Right atrium auricular region (tissue), 2 donors: ENCODE measurements at places on chromosomes 11 and 22.

GRCh38 chr11:36376009-36376887 lies 80.2 kb downstream of the PRR5L start:
- H3K27ac ChIP-seq: peak overlapping the region; percentile 43
- no peaks in the 10 kb centered on the region for H3K27me3 ChIP-seq
- H3K4me3 ChIP-seq: peak overlapping the region; percentile 68
- H3K4me1 ChIP-seq: peaks cover 9% of the 10 kb centered on the region
- no peak for DNase-seq

- H3K36me3 ChIP-seq: no peaks in the 10 kb centered on the region
- DNase-seq: no peak
- no peaks in the 10 kb centered on the region for H3K4me1 ChIP-seq
- H3K27ac ChIP-seq: no peak overlapping the region
- no peak overlapping the region for H3K4me3 ChIP-seq
Measured at GRCh38 chr11:102611291-102611690, 13.8 kb downstream of the MMP20 start.

GRCh38 chr11:103202048-103202651 lies 92.9 kb downstream of the DYNC2H1 start:
- no peak overlapping the region for H3K4me3 ChIP-seq
- no peak overlapping the region for H3K27ac ChIP-seq
- DNase-seq: no peak

GRCh38 chr22:24247011-24247507 lies 2.2 kb upstream of the GGT5 start:
- no peak overlapping the region for H3K4me3 ChIP-seq
- H3K4me1 ChIP-seq: no peaks in the 10 kb centered on the region
- H3K36me3 ChIP-seq: no peaks in the 10 kb centered on the region
- no peak for DNase-seq

- no peak overlapping the region for H3K27ac ChIP-seq
- H3K27me3 ChIP-seq: no peaks in the 10 kb centered on the region
- no peak for DNase-seq
- no peaks in the 10 kb centered on the region for H3K4me1 ChIP-seq
- H3K36me3 ChIP-seq: no peaks in the 10 kb centered on the region
- no peak overlapping the region for H3K4me3 ChIP-seq
Measured at GRCh38 chr11:19018901-19019300, 41.6 kb downstream of the MRGPRX2 start.

DNA sequence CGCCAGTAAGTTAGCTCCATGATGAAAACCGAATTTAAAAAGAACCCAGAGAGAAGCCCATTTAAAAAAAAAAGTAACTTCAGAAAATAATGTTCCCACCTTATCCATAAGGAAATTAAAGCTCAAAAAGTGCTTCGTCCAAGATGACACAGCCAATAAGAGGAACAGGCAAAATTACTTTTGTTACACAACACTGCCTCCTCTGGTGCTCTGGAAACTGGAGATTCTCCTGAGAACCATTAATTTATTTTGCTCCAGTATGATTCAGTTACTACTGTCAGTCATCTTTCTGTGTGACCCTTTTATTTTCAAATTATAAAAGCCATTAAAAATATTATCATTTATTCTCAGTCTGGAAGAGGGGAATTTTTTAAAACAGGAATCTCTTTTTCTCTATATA lies 2.0 kb downstream of the IFT27 start:
- H3K36me3 ChIP-seq: no peaks in the 10 kb centered on the region
- no peaks in the 10 kb centered on the region for H3K4me1 ChIP-seq
- H3K27ac ChIP-seq: no peak overlapping the region
- no peaks in the 10 kb centered on the region for H3K27me3 ChIP-seq
- no peak for DNase-seq
- no peak overlapping the region for H3K4me3 ChIP-seq

DNA sequence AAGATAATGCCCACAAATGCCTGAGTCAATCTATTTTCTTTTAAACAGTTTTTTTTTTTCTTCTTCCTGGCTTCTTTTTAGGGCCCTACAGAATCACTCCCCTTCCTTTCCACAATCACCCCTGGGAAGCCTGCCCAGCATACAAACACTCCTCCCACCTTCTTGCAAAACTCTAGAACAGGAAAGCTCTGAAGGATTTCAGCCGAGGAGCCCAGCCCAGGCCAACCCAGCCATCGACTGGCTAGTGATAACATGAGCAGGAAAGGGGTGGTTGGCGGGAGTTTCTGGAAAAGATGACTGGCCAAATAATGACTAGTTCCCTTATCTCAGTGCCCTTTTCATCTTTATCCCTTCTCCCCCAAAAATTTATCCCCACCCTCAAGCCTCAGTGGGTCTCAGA lies 68.2 kb downstream of the USP35 start:
- H3K4me3 ChIP-seq: no peak overlapping the region
- no peaks in the 10 kb centered on the region for H3K36me3 ChIP-seq
- no peaks in the 10 kb centered on the region for H3K4me1 ChIP-seq
- peak overlapping the region; percentile 63 for H3K27ac ChIP-seq

DNA sequence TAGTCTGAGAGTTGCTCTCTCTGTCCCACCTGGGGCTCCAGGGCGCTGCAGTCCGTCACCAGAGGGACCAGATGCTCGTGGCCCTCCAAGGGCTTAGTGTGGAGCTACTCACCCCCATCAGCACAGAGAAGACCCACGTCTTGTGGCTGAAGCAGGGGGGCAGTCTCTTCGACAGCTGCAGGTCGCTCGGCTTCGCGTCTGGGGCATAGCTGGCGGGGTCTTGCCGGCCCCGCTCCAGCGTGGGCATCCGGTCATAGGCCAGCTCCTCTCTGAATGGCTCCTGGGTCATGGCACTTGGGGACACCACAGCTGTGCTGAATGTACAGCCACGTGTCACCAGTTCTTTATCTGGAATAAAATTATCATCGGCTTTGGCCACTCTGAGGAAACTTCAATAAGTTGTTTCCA lies 608 bp downstream of the MLC1 start:
- no peaks in the 10 kb centered on the region for H3K36me3 ChIP-seq
- no peak overlapping the region for H3K4me3 ChIP-seq
- DNase-seq: no peak
- H3K27me3 ChIP-seq: peaks cover 3% of the 10 kb centered on the region

GRCh38 chr11:132933703-132934102 lies 598.6 kb downstream of the OPCML start:
- H3K36me3 ChIP-seq: no peaks in the 10 kb centered on the region
- no peak for DNase-seq
- H3K27ac ChIP-seq: no peak overlapping the region
- no peaks in the 10 kb centered on the region for H3K4me1 ChIP-seq
- no peaks in the 10 kb centered on the region for H3K27me3 ChIP-seq

DNA sequence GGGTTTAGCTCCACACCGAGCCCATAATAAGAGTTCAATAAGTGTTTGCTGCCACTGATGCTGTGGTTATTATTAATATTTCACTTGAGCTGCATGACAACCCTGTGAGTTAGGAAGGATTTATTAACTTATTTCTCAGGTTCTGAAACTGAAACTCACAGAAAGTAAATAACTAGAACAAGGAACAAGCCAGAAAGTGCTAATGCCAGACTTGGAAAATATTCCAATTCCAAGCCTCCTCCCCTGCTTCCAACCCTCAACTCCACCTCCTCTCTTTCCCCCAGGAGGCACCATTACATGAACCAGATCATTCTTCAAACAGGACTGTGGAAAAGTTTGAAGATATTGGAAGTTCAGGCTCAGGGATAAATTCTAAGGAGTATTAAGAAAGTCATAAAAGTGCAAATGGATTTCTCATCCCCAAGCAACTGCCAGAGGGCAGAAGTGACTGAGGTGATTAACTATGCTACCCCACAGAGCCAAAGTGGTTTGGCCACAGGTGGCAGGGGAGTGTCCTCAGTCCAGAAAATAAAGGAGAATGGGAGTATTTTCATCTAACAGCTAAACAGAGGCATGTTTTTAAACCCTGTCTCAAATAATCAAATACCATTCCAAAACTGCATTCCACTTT lies 3.2 kb upstream of the FJX1 start:
- DNase-seq: no peak
- H3K4me3 ChIP-seq: no peak overlapping the region
- H3K27ac ChIP-seq: no peak overlapping the region
- no peaks in the 10 kb centered on the region for H3K36me3 ChIP-seq
- no peaks in the 10 kb centered on the region for H3K4me1 ChIP-seq

GRCh38 chr22:48315439-48316256 lies 1512.0 kb downstream of the BRD1 start:
- no peak overlapping the region for H3K4me3 ChIP-seq
- H3K27ac ChIP-seq: no peak overlapping the region
- H3K4me1 ChIP-seq: no peaks in the 10 kb centered on the region
- no peaks in the 10 kb centered on the region for H3K27me3 ChIP-seq
